ENCODE measurements at places on chromosomes 6 and 20.
A peak's percentile ranks its signal among the peaks of the same experiment; 100 is the strongest.

DNA sequence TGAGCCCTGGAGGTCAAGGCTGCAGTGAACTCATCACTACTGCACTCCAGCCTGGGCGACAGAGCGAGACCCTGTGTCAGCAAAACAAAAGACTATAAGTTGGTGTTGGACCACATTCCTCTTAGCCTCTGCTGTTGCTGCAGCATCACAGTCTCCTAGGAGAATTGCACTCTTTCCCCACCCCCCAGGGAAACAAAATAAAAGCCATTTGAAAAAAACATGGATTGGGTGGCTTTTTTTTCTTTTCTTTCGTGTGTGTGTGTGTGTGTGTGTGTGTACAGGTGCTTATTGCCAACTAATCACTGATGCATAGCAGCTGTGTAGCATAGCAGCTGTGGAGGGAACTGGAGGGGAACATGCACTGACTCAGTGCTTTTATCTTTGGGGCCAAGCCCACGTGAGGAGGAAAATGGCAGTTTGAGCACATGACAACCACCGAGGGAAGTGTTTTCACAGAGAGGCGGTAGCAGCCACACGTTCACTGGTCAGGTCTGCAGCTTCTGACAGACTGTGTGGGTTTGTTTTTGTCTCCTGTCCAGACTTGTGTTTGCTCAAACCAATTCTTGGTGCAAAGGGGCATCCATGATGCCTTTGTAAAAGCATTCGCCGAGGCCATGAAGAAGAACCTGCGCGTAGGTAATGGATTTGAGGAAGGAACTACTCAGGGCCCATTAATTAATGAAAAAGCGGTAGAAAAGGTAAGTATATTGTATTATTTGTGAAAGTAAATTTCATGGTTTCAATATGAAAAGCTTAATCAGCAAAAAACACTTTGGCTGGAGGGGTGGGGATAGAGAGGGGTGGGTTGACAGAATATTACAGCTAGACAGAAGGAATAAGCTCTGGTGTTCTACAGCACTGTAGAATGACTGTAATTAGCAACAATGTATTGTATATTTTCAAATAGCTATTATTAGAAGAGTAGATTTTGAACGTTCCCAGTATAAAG is 27.7 kb downstream of the ALDH5A1 start:
- no peak for DNase-seq

DNA sequence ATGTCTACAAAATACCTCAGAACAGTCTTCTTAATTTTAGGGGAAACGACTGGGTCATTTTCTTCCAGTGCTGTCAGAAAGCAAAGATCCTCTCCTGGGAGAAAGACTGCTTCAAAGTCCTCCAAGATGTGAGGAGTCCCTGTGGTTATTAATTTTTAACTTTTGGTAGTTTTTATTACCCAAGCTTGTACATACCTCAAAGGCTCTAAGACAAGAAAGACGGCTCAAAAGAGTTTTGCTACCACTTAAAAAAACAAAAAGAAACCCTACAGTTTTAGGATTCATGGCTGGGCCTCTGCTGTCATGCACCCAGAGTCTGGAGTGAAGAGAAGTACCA is 56.1 kb upstream of the APCDD1L start:
- no peak for DNase-seq

DNA sequence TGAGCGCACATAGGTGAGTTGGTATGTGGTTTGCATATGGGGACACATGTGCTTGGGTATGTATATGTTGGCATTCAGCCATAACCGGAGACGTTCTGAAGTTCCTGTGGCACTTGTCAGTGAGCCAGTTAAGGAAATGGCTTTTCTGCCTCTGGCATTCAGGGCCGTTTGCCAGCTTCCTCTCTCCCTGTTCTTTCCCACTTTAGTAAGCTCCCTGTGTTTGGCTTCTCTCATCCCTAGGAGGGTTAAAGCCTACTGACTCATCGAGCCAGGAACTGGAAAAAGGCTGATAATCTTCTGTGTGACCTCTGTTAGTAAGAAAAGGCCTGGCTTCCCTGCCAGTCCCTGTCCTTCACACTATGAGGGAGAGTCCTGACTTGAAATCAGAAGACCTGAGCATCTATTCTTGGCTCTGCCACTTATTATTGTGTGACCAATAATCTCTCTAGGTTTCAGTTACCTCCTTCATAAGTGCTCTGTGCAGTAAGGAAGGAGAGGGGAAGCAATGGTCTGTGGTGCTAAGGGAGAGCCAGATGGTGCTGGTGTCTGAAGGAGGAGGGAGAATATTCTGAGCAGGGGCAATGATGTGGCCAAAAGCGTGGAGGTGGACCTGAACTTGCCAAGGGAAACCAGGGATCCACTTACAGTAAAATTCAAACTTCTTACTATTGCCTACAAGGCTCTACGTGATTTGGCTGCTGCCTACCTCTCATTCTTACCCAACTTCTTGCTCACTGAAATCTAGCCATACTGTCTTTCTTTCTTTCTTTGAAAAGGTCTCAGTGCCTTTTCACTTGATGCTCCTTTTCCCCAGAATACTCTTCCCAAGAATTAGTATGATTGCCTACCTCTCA is 31.4 kb downstream of the ACSS2 start:
- no peak for DNase-seq

DNA sequence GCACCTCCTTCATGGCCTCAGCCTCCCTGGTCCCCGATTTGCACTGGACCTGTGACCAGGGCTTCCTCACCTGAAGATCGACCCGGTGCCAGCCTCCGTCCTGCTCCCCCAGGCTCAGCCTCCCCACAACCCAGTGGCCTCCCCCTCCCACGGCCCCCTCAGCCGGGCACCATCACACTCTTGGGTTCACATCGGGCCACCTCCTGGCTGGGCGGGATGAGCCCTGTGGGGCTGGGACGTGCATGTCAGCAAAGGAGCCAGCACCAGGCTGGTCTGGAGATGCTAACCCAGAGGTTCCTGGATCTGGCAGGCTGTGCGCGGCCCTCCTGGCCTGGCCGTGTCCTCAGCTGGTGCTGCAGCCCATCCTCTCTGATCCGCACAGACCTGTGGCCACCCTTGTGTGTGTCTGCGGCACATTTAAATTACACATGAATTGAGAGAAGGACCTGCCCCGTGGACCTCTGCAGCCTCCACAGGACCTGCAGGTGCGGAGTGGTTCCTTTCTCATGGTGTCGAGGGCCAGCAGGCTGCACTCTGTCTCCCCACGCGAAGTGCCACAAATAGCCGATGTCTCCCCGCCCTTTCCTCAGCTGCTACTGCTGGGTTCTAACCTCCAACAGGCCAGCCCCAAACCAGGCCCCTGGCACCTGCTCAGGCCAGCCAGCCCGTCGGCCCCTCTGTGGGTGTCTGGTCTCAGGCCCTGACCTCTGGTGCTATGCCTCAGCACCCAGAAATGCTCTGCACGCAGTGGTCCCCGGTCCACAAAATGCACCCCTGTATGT is 237.5 kb downstream of the ERMARD start:
- no peak for DNase-seq

- DNase-seq: peak; percentile 20
These were observed 463 bp upstream of the HLA-DMB start for GRCh38 chr6:32941214-32941768.

DNA sequence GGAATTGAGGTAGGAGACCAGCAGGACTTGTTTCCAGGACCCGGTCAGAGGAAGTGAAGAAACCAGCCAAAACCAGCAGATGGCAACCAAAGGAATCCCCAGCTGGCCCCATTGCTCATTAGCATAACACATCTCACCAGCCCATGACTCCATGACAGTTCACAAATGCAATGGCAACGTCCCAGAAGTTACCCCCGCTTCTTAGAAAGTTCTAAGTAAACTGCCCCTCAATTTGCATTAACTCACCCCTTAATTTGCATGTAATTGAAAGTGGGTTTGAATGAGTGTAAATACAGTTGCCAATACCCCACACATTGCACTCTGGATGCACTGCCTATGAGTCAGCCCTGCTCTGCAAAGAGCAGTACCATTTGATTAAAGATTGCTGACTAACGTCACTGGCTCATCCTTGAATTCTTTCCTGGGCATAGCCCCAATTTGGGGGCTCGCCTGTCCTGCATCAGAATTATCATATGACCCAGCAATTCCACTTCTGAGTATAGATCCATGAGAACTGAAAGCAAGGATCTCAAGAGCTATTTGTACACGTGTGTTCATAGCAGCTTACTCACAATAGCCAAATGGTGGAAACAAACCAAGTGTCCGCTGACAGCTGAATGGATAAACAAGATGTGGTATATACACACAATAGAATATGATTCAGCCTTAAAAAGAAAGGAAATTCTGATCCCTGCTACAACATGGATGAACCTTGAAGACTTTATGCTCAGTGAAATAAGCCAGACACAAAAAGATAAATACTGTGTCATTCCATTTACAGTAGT is 36.4 kb downstream of the MYLK4 start:
- DNase-seq: no peak

GRCh38 chr6:89952686-89953085 is 58.4 kb downstream of the GJA10 start:
- peak; percentile 35 for DNase-seq

GRCh38 chr6:43823879-43824702 is 54.1 kb downstream of the VEGFA start:
- no peak for DNase-seq

- no peak for DNase-seq
These were observed 61.2 kb downstream of the GCLC start for GRCh38 chr6:53483423-53484353.

DNA sequence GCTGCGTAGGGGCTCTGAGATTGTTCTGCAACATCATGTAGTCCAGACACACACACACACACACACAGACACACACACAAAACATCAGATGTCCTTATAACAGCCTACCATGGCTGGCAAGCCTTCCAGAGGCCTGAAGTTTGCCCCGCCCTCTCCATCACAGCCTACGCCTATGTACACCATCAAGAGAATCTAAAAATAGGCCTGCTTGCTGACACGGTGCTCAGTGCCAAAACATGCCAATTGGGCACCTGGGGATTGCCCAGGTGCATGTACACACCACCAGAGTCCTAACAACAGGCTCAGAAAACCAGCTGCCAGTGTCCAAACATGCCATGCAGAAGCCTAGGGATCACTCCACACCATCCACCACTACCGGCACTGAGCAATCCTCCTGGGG is 391.7 kb upstream of the SPTLC3 start:
- no peak for DNase-seq

DNA sequence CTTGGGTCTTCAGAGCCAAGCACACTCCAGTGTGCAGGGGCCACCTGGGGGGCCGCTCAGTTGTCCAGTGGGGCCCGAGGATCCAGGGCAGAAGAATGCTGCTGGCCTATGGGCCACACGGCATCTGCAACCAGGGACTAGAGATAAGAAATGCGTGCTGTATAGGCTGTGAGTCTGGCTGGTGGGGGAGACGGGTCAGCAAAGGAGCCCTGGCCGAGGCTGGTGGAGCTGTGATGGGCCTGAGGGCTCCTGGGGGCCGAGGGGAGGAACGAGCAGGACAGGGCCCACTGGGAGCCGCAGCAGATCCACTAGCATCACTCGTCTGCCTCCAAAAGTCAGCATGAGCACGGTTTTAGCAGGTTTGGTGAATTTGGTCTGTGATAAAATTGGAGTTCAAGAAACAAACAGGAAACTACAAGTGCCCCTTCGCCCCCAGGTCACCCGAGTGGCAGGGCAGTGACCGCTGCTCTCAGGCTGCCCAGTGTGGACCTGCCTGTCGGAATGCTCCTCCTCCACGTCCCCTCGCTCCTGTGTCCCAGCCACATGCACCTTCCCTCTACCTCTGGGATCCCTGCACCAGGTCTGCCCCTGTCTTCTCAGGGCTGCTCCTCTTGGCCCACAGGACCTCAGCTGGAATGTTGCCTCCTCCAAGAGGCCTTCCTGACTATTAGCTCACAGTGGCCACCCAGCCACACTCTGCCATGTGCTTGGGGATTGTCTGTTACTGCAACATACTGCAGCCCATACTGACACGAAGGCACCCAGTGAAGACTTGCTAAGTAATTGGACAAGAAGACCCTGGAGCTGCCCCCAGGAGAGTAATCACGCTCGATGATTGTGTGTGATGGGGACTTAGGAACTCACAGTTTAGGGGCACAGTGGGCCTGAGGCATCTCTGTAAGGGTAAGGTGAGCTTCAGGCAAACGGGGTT is 10.9 kb downstream of the ACSS1 start:
- DNase-seq: no peak

DNA sequence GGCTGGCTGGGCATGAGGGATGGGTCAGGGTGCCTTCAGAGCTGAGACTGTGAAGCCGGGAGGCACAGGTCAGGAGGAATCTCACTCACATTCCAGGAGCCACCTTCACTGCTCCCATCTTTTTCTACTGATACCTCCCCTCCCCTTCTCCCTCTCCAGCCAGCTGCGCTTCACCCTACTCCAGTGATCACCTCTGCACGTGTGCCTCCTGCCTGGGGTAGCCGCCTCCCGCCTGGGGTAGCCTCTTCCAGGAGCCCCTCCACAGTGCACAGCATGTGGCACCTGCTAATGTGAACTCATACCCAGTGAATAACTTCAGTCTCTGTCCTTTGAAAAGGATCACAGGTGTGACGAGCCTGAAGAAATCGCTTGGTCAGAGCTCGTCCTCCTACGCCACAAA is 232.6 kb downstream of the TMEM242 start:
- no peak for DNase-seq

DNA sequence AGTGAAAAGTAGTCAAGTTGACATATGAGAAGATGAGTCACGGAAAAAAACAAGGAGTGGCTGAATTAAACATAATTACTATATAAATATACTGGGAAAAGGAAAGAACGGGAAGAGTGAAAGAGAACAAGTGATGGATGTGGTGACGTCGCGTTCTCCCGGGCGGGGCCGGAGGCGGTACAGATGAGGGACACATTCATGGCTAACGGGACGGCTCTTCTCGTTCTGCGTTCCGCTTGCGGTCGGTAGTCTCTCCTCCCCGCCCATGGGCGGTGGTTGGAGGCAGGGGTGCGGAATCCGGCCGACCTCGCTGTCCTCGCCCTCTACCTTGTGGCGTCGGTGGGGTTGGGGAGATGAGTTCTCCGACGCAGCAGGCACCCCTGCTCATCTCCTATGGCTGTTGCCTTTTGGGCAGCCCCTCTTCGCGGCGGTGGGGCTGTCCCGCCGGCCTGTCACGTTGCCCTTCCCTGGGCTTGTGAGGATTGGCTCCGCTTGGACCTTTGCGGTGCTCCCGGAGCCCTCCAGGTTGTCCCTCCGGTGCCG is 22.5 kb downstream of the HLA-G start:
- no peak for DNase-seq

Data from activated T-helper 1 cell treated with Interleukin-2 at 50 U/mL for 16 hours (primary cell).